Heart left ventricle (tissue), 16 donors: ENCODE measurements at places on chromosomes 11 and 22.
A peak's percentile ranks its signal among the peaks of the same experiment; 100 is the strongest.

DNA sequence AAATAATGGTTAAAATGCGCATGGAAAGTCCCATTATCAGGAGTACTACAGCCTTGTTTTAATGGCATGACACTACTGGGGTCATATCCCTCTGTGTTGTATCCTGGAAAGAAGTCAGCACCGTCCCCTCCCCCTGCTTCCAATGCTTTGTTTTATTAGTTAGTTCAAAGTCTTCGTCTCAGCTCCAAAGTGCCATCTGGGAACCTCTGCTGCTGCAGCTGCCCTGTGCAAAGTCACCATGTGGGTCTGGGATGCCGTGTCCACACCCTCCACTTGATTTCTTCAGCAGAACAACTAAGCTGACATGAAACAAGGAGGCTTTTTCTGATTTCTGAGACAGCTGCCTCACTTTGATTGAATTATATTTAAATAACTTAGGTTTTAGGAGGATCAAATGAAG is 29.5 kb upstream of the NCAM1 start:
- no peak for DNase-seq

GRCh38 chr11:69296890-69297786 is 3.2 kb downstream of the MYEOV start:
- DNase-seq = peak; percentile 96

- no peak for DNase-seq
Observed at GRCh38 chr22:39960791-39961746, 872 bp downstream of the TMA7B start.

GRCh38 chr22:20256551-20257211 is 11.4 kb downstream of the RTN4R start:
- no peak for DNase-seq

DNA sequence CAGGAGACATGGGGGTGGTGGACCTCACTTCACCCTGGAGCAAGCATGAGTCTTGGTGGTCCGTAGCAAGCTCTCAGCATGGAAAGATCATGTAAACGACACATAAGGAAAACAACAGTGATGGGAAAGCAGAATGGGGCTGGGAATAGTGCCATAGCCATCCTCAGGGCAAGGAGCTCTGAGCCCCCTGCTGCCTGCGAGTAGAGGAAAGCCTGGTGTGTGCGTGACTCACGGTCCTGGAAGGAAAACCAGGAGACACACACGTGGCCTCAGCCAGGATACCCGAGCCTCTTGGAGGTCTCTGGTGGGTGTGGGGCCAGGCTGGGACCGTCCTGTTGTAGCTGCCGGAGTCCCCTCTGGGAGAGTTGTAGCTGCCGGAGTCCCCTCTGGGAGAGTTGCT is 12.4 kb downstream of the SHANK3 start:
- DNase-seq = peak; percentile 24

- no peak for DNase-seq
Observed at GRCh38 chr22:20138868-20139267, 7.3 kb downstream of the ZDHHC8 start.

DNA sequence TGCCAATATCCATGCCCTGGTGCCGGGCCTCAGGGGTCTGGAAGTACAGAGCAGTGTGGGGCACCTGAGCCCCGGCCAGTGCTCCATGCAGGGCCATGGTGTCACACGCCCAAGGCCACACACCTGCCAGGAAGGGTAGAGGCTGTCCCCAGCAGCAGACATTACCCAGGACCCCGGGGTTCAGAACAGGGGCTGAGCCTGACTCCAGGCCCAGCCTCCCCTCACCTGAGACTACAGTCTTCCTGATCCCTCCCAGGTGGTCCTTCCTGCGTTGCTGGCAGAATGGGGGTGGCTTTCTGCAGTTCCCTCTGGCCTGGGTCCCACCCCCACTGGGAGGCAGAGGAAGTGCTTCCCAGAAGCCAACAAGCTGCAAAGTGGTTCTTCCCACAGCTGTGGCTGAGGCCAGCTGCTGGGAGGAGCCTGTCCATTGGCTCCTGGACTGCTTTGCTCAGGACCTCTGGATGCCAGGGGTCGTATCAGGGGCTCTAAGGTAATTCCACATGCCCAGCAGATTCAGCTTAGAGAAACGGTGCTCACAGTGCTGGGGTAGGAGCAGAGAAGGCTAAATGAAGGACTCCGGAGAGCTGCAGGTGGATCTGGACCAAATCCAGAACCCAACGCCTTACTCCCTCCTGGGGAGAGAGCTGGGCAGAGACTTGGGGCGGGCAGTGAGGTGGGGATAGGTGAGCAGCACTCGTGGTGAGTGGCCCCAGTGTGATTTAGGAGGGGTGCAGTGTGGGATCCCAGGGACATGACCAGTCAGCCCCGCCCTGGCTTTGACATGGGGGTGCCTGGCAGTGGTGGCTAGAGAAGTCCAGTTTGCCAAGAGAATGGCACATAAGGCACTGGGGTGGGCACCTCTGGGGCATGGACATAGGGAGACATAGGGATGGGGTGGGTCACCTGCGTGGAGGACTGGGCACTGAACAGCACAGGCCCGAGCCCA is 12.6 kb downstream of the TCIRG1 start:
- peak; percentile 10 for DNase-seq

- no peak for DNase-seq
Observed at GRCh38 chr22:24986816-24987215, 34.3 kb downstream of the KIAA1671 start.

DNA sequence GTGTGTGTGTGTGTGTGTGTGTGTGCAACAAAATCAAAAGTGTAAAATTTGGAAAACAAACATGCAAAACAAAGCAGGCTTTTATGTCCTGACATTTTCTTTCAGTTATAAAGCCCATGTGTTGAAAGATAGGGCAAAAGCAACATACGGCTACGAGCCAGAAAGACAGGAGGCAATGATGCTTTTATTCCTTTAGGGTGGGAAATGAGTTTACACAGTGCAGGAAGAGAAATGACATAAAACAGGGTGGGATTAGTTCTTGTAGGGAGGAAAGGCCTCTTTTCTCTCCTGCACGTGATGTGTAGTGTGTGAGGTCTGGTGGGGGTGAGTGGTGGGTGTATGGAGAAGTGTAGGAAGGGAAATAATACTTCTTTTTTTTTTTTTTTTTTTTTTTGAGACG is 29.4 kb downstream of the IL18 start:
- no peak for DNase-seq

DNA sequence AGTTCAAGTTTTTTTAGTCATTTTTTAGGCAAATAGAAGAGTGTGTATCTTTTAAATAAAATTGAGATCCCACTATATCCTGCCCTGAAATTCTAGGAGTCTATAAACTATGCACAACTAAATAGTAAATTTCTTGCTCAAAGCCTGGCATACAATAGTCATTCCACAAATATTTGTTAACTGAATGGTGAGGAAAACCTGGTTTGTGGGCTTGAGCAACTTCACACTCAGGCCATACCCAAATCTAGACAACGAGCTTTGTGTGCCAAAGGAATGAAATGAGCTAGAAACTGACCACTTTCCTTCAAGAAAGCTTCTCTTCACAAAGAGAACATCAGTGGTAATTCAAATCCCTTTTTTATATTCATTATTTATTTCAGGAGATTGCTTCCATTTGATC is 39.6 kb upstream of the AMOTL1 start:
- no peak for DNase-seq

DNA sequence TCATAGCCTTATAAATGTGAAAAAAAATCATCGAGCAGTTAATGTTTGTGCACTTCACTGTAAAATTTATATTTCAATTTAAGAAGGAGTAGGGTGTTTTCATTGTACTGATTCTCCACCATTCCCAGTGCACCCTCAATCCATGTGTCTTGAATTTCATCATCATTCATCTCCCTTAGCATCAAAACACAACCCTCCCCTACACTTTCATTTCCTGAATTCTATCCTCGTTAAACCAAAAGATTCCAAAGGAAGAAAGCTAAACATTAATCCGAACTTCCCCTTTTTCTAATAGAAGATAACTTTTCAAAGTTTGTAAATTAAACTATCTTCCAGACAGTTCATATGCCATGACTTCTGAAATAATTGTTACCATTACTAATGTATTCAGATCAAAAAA is 34.1 kb upstream of the OR8B8 start:
- no peak for DNase-seq

DNA sequence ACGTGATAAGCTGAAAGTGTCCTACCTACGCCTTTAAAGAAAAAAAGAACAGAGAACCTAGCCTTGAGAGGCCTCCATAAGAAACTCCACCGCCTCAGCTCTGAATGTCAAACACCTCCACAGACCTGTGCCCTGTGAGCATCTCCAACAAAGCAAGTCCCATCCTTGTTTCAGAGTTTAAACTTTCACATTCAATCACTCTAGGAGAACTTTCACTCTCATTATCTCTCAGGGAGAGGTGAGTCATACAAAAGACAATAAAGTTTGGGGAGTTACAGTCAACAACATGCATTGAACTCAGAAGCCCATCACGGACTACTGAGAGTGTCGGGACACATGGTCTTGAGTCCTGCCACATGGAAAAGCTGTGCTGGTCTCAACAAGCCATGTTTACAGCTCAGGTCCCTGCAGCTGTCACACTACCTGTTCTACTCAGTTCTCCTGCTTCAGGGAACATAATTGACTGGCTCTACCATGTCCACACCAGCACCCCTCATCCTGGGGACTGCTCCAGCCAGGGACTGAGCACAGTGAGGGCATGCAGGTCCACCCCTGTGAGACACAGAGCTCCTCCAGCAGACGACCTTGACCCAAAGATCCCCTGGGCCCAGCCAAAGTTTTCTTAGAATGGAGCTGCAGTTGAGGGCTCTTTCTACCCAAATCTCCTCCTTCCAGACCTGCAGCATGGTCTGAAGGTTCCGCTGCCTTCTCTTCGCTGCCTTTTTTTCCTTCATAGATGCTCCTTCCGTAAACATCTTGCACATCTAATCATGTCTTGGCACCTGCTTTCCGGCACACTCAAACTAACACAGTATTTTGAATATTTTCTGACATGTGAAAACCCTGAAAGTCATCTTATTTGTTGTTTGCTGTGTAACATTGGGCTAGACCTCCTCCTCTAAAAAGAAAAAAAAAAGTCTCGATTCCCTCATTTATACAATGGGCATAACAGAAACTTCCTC is 114.9 kb downstream of the ETS1 start:
- no peak for DNase-seq

GRCh38 chr11:109911488-109911887 is 181.7 kb upstream of the ZC3H12C start:
- no peak for DNase-seq

GRCh38 chr11:18383388-18384156 is 10.8 kb upstream of the LDHA start:
- peak; percentile 75 for DNase-seq

GRCh38 chr22:30755759-30756124 is 61.1 kb downstream of the OSBP2 start:
- no peak for DNase-seq

- no peak for DNase-seq
Observed at GRCh38 chr11:123582992-123583504, 71.4 kb downstream of the SCN3B start.

GRCh38 chr11:134021326-134021725 is 47.5 kb upstream of the JAM3 start:
- DNase-seq = no peak

DNA sequence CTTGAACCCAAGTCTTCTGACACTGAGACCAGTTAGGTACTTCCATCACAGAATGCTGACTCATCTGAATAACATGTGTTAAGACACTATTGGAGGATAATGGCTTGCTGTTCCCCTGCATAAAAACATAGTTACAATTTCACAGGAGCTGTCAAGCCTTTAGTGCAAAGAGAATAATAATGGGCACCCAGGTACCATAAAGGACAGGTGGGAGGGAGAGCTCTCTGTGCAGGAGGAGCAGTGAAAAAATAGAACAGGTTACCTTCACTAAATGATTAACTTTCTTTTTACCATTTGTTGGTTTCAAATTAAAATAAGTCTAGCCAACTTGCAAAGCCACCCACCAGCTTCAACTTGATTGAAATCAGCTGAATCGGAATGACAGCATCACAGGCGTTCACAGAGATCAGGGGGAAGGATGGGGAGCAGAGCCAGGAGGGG is 173.2 kb downstream of the DSCAML1 start:
- DNase-seq = no peak

GRCh38 chr11:34185926-34186841 is 80.8 kb downstream of the NAT10 start:
- DNase-seq = no peak

DNA sequence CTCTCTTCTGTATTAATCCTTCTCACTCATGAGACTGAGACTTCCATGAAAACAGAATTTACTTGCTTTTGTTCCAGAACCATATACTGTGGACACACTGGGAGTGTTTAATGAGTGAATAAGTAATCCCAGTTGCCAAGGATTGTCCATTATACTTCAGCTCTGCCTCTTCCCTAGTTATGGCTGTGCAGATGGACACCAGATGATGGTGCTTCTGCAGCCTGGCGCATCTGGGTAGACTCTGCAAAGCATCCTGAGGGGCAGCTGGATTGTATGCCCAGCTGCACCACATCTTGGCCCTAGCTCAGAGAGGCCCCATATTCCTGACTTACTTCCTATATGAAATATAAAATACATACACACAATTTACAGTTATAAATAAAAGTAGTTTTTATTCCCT is 43.5 kb downstream of the DBX1 start:
- no peak for DNase-seq

DNA sequence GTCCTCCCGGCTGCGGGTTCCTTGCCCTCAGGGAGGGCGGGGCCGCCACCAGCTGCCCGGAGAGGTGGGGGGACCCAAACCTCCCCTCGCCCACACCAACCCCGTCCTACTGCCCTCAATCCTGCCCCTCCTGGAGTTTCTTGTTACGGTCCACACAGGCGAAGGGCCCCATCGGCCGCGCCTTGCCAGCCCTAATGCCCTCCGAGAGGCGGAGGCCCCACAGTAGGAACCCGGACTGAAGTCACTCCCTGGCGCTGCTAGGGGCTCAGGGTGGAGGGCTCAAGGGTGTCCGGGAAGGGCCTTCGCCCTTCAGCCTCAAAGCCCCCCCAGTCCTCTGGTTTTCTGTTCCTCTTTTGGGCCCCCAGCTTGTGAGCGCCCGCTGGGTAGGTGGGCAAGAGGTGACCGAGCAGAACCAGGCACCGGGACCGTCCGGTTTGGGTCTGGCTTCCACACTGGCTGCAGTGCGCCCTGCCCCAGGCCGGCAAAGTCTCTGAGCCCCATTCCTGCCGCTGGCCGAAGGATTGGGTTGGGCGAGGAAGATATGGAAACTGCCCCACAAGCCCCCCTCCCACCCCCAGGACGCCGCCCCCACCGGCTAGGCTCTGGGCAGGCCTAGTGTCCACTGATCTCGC is 24.5 kb downstream of the DUSP8 start:
- DNase-seq = peak; percentile 26

GRCh38 chr11:101487775-101488174 is 96.0 kb downstream of the TRPC6 start:
- DNase-seq = no peak

DNA sequence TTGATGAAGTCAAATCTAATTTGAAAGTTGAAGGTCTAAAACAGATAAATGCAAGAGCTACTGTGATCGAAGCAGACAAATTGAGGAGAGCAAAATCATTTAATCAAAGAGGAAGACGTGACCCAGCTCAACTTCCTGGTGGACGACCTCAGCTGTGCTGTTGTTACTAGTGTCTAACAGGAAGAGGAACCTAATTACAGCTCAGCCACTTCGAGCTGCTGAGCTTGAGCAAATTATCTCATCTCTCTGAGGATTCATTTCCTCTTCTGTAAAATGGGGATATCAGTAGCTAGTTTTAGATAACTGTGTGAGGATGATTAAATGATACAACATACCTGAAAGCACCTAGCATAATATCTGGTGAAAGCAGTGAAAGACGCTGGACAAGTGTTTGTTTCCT is 48.6 kb upstream of the OLFML1 start:
- no peak for DNase-seq
